ENCODE measurements at places on chromosomes 3 and 15.

DNA sequence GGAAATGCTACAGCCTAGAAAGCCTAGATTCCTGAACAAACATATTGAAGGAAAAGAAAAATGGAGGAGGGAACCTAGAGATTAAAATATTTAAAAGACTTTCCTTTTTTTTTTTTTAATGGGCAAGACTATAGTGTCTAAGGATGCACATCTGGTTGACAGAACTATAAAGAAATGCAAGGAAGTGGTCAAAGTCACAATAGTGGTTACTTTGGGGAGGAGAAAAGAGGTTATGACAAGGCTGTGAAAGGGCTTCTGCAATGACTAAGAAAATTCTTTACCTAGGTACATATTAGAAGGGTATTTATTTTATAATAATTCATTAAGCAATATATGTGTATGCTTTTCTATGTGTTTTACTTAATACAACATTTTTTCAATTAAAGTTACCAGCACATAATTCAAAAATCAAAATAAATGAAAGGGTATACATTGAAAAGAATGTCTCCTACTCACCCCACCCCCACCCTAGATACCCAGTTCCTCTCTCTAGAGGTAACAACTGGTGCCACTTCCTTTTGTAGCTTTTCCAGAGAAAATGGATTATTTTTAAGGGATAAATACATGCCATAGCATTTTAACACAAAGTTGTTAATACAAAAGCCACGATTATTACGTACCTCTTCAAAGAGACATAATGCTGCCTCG is 70.1 kb downstream of the HERC1 start:
- no peak for DNase-seq

DNA sequence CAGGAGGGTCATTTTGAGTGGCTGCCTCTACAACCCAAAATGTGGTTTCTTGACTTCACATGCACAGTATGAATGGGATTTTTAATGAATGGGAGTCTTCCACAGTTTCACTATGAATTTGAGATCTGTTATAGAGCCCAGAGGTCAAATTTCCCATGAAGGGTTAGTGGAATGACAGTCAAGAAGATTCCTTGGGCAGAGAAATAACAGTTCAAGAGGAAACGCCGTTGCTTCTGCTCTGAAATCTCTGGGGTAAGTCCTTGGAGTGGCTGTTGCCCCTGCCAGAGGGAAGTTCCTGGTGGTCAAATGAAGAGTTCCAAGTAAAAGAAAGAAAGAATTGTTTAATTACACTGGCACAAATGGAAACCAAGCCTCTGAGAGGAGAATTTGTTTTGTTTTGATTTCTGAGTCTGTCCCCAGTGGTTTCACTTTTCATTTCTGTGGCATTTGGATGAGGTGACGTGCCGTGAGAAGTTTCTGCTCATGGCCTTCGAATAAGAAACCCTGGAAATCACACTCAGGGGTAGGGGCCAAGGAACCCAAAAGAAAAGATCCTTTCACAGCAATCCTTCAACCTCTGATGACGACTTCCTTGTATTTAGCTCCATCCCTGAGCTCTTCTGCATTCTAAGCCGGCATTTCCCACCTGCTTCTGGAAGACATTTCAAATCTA is 77.5 kb upstream of the IL12A start:
- DNase-seq = no peak

DNA sequence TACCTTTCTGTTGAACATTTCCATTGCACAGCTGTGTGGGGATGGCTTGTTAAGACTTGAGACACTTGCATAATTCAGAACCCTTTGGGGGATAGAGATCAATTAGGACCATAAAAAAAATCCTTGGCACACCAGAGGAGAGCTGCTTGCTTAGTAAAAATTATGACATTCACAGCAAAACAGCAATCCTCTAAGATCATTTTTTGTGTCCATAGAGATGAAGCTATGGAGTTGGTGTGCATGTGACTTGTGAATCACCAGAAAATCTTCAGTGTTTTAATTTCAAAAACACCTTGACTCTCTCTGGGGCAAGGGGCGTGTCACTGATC is 7.7 kb downstream of the COL8A1 start:
- no peak for DNase-seq

- no peak for DNase-seq
Measured at GRCh38 chr3:30662836-30663235, 56.4 kb downstream of the TGFBR2 start.

GRCh38 chr3:45537616-45537969 is 57.0 kb upstream of the LIMD1 start:
- no peak for DNase-seq

GRCh38 chr15:31145271-31145911 is 43.9 kb upstream of the TRPM1 start:
- no peak for DNase-seq

- DNase-seq = no peak
Measured at GRCh38 chr15:29866337-29866736, 44.1 kb upstream of the TJP1 start.

GRCh38 chr3:112634786-112635541 is 6.0 kb downstream of the CCDC80 start:
- DNase-seq = no peak

GRCh38 chr3:63864008-63864964 is 619 bp downstream of the ATXN7 start:
- DNase-seq = no peak

All from NCI-H446 treated with DMSO at 0.1 percent for 48 hours (cell line).